Astrocyte (in vitro differentiated cells and primary cell): ENCODE measurements at places on chromosomes 6 and 20.

GRCh38 chr6:2216794-2217383, 28.5 kb downstream of the GMDS start:
- DNase-seq, result no peak

DNA sequence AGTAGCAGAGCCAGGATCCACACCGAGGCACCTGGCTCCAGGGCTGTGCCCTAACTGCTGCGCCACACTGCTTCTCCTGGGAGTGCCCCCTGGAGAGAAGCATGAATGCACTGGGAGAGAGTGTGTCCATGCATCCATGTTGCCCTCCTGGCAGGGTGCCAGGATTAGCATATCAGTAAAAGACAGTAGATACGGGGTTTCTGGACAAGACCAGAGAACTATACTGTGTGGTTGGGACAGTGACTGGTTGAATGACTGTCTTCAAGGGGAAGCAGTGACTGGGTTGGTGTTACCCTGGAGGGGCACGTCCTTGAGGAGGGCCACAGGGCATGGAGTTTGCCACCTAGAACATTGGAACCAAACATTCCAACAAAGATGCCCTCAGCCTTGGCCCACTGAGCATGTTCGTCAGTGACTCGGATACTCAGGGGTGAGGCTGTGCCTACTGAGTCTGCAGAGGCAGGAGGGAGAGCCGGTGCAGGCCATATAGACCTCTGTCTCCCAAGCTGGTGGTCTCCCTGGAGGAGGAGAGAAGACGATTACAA, 288.8 kb downstream of the CDC5L start:
- DNase-seq, result no peak

GRCh38 chr6:34508425-34508824, 42.5 kb downstream of the PACSIN1 start:
- DNase-seq, result no peak

DNA sequence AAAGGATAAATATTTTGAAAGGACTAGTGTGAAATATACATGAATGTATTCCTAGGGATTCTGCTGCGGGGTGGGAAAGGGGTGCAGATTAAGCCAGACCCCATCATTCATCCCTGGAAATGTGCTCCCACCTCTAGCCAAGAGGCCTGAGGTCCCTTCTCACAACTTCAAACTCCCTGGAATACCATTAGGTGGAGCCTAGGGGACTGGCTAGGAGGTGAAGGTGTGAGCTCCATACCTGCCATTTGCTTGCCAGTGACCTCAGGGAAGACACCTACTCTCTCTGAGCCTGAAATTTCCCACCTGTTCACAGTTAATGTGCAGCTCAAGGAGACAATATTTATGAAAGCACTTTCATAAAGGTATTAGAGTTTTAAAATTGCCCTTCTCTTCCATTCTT, 4.7 kb upstream of the CCN2 start:
- no peak for DNase-seq

DNA sequence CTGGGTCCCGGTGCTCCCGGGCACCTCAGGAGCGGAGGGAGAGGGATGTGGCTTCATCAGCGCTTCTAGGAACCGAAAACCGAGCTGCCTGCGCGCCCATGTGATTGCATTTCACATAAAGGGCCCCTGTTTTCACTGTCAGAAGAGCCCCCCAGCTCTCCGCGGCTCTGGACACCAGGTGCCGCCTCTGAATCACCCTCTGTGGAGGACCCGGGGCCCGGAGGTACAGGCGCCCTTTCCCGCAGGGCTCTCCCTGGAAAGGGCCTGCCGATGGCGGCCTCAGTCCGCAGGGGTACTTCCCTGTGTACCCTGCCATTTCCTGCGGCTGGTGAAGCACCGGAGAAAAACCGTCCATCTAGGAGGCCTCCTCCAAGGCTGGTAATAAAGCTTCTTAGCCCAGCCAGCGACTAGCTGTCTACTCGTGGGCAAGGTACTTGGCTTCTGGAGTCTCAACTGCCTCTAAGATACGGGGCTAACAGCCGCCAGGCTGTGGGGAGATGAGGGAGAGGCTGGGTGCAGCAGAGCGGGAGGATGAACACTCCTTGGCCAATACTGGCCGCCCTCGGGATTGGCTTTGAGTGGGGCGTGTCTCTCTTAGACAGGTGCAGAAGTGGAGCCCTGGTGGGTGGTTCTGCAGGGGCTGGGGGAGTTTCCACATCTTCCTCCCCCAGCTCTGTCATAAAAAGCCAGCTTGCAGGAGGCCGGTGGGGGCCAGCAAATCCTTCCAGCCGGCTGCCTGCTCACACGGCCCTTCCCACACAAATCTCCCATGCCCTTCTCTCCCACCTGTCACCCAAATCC, 1.6 kb downstream of the PPP1R16B start:
- no peak for DNase-seq

DNA sequence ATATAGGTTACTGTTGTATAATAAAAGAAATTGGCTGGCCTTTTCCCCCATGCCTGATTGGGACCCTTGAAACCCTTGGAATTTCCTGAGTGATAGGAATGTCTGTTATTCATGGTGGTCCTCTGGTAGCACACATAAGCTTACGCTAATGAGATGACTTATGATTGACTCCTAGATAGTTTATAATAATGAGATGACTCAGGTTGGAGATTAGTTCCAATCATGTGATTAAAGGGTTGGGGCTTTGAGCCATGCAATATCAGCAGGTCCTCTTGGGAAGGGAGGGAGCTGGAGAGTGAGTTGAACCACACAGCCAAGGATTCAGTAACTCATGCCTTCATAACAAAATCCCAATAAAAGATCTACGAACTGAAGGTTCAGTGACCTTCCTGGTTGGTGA, 407.6 kb upstream of the MANEA start:
- DNase-seq, result peak; percentile 20

- peak; percentile 45 for DNase-seq
These were observed 34.7 kb downstream of the GHRH start for GRCh38 chr20:37226889-37227288.

- DNase-seq, result no peak
These were observed 17.4 kb upstream of the ARMC12 start for GRCh38 chr6:35719404-35719829.

DNA sequence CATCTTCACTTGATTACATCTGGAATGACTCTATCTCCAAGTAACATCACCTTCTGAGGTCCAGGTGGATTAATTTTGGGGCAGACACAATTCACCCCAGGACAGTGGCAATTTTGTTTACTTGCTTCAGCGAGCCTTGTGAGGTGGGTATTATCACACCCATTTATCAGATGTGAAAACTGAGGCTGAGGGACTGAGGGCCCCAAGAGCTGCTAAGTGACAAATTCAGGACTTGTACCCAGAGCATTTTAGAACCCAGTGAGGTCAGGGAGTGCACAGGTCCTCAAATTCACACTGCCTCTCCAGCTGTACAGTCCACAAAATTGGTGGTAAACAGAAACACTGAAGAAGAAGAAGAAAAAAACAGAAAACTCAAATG, 125.2 kb upstream of the PMEPA1 start:
- DNase-seq, result no peak

GRCh38 chr20:38098952-38099351, 65.4 kb downstream of the RPRD1B start:
- no peak for DNase-seq

GRCh38 chr20:61387954-61388348, 135.9 kb downstream of the CDH4 start:
- DNase-seq, result no peak

DNA sequence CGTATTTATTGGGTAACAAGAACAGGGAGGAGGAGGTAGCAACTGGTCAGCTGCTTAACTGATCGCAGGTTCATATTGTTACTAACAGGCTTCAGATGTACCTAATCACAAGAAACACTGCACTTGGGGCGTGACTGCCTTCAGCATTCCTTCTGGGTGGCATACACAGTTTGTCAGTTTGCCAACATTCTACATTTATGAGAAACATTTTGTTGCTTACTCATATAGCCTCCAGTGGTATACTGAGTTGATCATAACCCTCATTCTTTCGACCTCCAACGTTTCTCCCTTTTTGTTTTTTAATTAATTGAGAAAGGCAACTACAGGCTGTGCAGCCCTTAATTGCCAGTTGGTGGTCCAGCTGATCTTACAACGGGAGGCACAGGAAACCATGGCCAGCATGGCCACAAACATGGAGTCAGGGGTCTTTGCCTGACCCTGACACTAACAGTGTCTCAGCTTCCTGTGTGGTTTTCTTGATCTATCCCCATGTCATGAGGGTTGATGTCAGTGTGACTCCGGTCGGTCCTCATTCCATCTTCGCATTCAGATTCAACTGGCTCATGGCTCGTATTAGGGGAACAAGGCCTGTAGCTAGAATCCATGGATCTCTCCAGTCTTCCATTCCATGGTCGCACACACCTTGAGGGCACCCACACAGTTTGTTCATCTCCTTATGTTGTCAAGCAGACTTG, 9.4 kb downstream of the EPB41L2 start:
- DNase-seq, result no peak

DNA sequence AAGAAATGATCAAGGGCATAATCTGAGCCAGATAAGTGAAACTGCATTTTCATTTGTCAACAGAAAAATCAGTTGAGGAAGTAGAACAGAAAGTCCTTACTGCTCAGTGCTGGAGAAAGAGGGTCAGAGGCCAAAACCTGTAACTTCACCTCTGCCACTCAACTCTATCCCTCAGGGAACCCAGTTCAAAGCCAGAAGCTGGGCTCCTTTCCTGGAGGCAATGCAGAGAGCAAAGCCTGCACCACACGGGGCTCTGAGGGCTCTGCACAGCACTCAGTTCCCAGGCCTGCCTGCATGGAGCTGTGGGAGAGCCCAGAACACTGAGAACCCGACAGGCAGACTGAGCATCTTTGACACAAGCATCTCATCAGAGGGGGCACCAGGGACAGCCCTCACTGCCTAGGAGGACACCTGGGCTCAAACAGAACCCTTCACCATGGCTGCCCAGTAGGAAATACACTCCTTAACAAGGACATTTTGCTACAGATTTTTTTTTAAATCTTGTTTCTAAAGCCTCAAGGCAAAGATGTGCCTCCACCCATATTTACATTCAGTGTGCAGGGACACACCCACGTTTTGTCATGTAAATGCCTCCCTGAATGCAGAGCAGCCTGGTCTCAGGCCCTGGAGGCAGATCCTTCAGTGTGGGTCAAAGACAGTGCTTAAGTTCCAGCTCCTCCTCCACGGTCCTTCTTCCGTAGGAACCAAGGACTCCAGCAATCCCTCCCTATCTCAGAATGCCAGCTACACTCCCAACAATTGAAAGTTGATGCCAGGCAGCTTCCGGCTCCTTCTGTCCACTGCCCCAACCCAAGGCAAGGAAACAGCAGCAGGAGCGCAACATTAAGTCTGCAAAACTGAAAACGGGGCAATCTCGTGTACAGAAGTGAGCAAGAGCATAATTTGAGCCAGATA, 6.6 kb downstream of the RNASET2 start:
- DNase-seq, result no peak

- DNase-seq, result peak; percentile 45
These were observed 397.9 kb upstream of the JARID2 start for GRCh38 chr6:14848019-14848418.

- DNase-seq, result no peak
These were observed 188.2 kb upstream of the ASCC3 start for GRCh38 chr6:101069191-101069795.

- no peak for DNase-seq
These were observed 21.2 kb upstream of the MAPK13 start for GRCh38 chr6:36109092-36109491.

- no peak for DNase-seq
These were observed 87.2 kb downstream of the ADAT2 start for GRCh38 chr6:143363299-143363698.

DNA sequence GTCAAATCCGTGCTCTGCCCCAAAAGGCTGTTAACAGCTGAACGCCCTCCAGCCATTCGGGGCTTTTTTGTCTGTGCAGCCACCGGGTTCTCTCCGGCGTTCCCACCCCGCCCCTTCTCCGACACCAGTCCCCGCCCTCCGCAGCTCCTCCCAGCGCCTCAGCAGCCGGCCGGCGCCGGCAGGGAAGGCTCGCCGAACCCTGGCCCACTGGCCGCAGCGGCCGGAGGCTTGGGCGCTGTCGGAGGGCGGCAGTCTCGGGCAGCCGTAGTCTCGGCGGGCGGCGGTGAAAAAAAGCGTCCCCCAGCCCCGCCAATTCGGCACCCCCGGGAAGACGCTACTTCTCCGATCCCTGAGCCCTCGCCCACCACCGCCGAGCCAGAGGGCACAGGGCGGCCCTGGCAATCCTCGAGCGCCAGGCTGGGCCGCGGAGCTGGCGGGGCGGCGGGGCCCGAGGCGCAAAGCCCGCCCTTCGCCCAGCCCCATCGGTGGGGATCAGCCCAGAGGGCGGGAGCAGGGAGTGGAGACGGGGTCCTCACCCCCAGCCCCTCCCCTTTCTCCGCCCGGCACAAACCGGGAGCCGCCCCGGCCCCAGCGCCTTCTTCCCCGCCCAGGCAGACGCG, at the start of gene SESN1:
Gene SESN1 (minus strand): TSS at position 431 of the 620 bp plus-strand sequence. CDS start 773 bp downstream, outside the sequence.
- peak; percentile 93 for DNase-seq

DNA sequence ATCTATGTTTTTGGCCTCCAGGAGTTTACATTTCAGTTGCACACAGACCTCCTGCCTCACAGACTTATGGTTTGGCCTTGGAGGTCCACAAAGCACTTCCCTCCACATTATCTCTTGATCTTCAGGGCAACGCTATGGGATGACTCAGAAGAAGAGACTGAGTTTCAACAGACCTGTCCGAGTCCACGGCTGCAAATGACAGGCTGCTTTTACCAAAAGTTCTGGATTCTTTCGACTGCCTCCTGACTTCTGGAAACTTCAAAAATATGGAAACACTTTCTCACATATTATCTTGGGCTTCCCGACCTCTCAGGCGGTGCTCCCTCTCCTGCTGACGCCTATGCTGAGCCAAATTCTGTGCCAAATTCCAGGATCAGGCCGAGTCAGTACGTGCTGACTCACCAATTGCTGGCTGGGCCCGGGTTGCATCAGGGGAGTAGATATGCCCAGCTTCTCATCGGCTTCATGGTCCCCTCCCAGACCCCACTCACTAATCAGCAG, 190.2 kb downstream of the BMP7 start:
- peak; percentile 80 for DNase-seq

GRCh38 chr6:127177030-127177922, 58.8 kb downstream of the RSPO3 start:
- peak; percentile 75 for DNase-seq

DNA sequence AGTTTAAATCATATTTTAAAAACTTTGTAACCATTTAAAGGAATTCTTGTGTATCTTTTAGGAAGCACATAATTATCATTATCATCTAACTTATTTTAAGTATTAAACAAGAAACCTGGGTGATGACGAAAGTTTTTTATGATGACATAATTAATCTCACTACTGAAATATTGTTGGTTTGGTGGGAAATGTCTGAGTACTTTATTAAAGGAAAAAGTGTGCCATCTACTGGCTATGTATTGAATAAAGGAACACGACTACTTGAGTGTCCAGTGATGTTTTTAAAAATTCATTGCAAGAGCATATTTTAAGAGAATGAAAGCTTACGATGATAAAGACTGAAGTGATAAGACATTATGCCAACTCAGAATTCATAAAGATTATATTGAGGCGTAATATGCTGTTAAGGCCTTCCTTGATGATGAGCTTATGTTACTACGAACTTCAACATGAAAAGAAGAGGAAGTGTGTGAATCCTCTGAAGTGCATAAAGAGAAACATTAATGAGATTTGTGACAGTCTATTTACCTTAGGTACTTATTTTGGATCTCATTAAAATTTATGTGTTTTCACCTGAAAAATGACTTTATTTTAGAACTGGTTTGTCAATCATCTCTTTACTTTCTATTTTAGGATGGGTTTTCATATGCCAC, 12.0 kb upstream of the TRMT11 start:
- DNase-seq, result peak; percentile 32
